ENCODE measurements at places on chromosomes 3 and 15.

DNA sequence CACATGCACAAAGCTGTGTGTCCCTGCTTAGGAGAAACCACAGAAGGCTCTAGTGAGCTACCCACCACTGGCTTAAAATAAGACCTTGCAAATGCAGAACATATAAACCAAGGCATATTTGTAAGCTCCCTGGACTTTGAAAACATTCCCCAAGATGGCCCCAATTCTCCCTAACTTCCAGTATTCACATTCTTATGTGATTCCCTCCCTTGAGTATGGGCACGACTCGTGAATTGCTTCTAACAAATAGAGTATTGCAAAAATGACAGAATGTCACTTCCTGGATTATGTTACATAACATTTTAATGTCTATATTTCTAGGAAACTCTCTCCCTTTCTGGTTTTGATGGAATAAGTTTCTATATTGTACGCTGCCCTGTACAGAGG is 131.8 kb upstream of the MCTP2 start:
- no peak for DNase-seq

GRCh38 chr15:42152196-42152920 is 4.1 kb downstream of the PLA2G4F start:
- DNase-seq, result no peak

DNA sequence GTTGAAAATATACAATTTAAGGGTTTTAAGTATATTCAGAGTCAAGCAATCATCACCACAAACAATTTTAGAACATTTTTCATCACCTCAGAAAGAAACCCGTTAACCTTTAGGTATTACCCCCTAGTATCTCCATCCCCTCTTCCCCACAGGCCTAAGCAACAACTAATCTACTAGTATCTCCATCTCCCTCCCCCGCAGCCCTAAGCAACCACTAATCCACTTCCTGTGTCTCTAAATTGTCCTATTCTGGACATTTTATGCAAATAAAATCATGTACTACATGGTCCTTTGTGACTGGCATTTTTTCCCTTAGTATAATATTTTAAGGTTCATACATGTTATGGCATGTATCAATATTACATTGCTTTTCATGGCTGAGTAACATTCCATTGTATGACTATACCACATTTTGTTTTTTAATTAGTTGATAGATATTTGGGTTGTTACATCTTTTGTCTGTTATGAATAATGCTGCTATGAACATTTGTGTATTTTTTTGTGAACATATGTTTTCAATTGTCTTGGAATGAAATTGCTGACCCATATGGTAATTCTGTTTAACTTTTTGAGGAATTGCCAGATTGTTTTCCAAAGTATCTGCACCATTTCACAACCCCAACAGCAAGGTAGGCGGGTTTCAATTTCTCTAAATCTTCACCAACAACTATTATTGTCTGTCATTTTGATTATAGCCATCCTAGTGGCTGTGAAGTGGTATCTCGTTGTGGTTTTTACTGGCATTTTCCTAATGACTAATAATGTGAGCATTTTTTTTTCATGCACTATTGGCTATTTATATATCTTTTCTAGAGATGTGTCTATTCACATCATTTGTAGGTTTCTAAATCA is 215.6 kb upstream of the CD96 start:
- peak; percentile 91 for DNase-seq

- no peak for DNase-seq
Measured at GRCh38 chr15:69140306-69140705, 20.1 kb upstream of the GLCE start.

GRCh38 chr3:32420126-32421038 is 28.7 kb downstream of the CMTM7 start:
- peak; percentile 50 for DNase-seq

DNA sequence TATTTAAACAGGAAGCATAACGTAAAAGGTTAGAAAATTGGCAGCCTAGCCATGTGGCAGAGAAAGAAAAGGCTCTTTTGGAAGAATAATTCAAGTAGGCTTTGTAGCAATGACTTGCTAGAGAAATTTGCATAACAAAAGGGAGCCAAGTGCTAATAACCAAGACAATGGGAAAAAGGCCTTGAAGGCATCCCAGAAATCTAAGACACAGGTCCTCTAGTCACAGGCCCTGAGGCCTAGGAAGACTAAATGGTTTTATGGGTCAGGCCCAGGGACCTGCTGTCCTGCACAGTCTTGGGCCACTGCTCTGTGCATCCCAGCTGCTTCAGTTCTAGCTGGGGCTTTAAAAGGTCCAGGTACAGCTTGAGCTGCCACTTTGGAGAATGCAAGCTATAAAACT is 78.5 kb downstream of the FGF7 start:
- DNase-seq, result no peak

DNA sequence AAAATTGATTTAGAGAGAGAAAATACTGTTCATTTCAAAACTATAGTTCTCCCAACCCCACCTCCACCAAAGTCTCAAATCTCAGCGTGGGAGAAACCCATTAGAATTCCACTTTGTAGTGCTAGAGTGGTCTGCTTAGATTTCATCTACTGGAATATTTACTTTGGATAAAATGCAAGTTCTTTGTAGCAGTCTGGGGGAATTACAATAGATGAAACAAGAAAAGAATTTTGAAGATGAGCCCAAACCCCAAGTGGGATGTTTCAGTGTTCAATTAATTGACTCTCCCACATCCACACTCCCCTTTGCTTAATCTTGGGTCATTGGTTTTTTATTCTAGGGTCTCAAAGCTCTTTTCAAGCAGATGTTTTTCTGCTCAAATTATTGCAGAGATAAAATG is 97.8 kb downstream of the RPL22L1 start:
- no peak for DNase-seq

- no peak for DNase-seq
Measured at GRCh38 chr3:13608969-13609725, 60.2 kb downstream of the FBLN2 start.

DNA sequence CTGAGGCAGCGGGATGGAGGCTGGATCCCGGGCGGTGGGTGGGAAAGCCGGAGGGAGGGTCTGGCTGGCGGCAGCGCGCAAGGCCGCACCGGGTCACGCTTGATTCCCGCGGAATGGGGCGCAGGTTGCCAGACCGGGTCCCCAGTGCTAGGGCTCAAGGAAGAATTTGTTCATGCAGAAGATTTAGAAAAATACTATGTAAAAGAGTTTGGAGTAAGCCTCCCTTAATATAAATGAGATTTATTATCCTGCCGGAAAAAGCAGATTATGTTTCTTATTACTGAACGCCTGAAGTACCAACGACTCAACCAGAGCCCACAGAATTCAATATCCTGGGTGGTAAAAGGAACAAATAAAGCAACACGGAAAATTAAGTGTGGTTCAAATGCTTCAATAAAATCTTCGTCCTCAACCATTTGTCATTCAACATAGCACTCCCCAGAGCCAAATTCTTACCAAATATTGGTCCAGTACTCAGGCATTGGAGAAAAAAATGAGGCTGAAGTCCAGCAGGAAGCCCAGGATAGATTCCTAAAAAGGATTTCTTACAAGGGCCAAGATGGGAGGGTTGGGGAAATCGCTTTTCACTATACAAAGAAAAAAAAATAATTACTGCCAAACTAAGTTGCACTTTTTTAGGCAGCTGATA is 1.2 kb upstream of the ZBTB20 start:
- peak; percentile 14 for DNase-seq

- DNase-seq, result no peak
Measured at GRCh38 chr15:39124553-39125171, 456.2 kb upstream of the THBS1 start.

- DNase-seq, result peak; percentile 92
Measured at GRCh38 chr15:89820666-89821611, 6.3 kb upstream of the ANPEP start.

DNA sequence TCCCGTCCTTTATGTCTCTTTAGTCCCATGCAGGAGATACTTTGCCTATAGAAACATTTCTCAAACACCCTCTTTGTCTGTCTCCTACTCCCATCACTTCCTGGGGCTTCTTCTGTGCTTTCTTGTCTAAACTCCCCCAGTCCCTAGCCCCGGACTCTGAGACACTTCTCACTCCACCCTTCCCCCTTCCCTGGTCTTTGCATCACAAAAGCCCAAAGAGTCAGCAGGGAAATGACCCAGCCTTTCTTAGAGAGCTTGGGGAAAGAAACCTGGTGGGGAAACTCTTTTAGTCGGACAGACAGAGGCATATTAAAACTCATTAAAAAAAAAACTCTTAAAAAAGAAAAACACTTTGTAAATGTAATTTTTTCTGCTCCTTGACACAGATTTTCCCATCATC is 211.2 kb downstream of the TJP1 start:
- no peak for DNase-seq

GRCh38 chr3:178585454-178585853 is 49.2 kb downstream of the KCNMB2 start:
- DNase-seq, result no peak

- DNase-seq, result peak; percentile 41
Measured at GRCh38 chr15:74725845-74726773, 781 bp upstream of the CYP1A1 start.

GRCh38 chr3:98770261-98771039 is 7.3 kb downstream of the ST3GAL6 start:
- DNase-seq, result no peak

DNA sequence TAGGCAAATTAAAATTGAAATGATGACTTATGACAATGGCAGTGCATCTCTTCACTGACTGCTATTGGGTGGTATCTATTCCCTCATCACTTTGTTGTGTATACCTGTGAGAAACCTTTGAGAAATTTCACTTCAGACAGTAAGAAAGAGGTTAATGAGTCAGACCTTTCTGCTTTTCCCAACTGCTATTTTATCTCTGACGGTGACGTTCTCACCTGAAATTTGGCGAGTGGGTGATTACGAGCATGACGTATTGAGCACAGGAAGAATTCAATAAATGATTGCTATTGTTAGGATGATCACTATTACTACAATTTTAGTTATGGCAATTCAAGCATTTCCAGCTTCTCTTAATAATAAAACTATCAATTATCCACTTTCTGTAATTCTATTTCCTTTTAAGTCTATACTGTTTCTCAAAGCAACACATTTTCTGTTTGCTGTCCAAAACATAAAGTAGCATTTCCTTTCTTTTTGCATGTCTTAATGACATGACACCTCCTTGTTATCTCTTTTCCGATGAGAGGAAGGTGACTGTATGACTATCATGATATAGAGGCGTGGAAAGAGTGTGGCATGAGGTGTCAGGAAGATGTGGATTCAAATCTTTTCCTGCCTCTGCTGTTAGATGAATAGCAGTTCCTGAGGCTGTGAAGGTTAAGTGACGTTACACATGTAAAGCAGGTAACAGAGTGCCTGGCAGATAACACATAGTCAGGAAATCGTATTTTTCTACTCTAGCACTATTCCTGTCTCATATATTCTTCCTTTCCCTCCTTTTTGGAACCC is 504.9 kb upstream of the SEMA6D start:
- DNase-seq, result no peak

GRCh38 chr3:136141891-136142290 is 54.2 kb downstream of the MSL2 start:
- peak; percentile 35 for DNase-seq

- DNase-seq, result no peak
Measured at GRCh38 chr3:123334056-123334455, 114.8 kb downstream of the ADCY5 start.

GRCh38 chr3:64179249-64179648 is 46.0 kb downstream of the PRICKLE2 start:
- DNase-seq, result no peak

- DNase-seq, result no peak
Measured at GRCh38 chr3:176692199-176692965, 504.9 kb downstream of the TBL1XR1 start.

GRCh38 chr3:77931255-77932009 is 891.5 kb downstream of the ROBO2 start:
- DNase-seq, result no peak

DNA sequence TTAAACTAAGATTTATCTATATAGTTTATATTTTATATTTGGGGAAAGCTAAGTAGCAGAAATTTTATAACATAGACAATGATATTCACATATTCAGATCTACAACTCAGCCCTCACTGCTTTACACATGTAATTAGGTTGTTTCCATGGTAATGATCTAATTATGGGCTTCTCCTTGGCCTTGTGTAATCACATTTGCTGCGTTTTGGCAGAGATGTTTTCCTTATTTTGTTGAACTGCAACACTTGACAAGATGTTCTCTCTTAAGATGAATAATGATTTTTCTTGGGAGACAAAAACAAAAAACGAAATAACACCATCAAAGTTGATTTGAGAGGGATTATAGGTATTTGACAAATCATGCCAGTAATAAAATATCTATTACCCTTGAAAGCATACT is 635.6 kb upstream of the TBL1XR1 start:
- no peak for DNase-seq

GRCh38 chr3:170862618-170863374 is 7.2 kb downstream of the RPL22L1 start:
- peak; percentile 38 for DNase-seq

All from EL (cell line).